Activated CD8-positive, alpha-beta T cell treated with anti-CD3 and anti-CD28 coated beads for 36 hours (primary cell): ENCODE measurements at places on chromosomes 7 and 10. TPM values are rescaled to one million over a fixed set of nuclear protein-coding genes. Genes with fewer than 3 reads are reported as not detected.

- DNase-seq: no peak
These were observed 15.8 kb upstream of the SLF2 start for GRCh38 chr10:100896876-100897461.

DNA sequence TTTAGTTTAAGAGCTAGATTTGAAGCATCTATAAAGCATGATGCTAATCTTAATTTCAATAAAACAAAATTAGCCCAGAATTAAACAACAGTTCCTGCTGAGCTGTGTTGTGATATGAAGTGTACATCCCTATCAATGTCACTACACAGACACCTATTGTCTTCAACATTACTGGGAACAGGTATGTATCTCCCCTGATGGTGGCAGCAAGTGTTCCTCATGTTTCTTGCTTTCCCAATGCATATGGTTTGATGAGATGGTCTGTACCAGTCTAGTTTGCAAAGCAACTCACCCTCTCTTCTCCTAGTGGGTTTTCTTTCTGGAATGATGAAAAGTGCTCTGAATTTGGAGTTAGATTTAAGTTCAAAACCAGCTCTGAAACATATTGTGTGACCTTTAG, 38.1 kb downstream of the TSPAN12 start:
- no peak for DNase-seq

DNA sequence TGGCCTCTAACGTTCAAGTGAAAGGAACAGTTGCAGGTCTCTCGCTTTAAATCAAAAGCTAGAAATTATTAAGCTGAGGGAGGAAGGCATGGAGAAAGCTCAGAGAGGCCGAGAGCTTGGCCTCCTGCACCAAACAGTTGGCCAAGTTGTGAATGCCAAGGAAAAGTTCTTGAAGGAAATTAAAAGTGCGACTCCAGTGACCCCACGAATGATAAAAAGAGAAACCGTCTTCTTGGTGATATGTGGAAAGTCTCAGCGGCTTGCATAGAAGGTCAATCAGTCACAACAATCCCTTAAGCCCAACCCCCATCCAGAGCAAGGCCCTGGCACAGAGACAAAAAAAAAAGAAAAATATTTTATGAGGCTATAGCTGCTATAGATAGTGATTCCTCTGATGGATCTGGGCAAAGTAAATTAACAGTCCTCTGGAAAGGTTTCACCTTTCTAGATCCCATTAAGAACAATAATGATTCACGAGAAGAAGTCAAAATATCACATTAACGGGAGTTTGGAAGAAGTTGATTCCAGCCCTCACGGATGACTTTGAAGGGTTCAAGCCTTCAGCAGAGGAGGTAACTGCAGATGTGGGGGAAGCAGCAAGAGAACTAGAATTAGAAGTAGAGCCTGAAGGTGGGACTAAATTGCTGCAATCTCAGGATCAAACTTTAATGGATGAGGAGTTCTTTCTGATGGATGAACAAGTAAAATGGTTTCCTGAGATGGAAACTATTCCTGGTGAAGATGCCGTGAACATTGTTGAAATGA, 42.5 kb upstream of the INPP5A start:
- no peak for DNase-seq

DNA sequence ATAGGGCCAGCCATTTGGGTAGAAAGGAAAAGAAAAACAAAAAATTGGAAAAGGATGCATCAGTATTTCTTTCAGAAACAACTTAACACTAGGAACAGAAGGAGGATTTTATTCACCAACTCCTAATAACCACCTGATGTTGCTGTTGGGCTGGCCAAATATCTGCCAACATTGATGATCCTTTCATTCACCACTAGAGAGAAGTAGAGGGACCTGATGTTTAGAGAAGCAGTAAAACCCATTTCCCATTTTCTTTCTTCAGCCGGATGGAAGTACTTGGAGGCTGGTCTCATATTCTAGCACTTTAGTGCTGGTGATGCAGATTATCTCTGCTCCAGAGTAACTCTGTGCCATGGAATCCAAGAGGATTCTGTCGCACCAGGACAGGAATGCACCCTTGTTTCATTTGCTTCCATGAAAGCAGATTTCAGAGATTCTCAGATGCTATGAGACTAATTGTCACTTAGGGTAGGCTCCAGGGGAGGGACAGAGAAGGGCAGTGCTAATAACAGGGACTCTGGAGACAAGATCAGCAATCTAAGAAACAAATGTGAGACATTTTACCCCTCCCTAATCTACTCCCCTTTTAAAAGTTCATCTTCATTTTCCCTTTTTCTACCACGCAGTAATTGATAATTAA, 3.1 kb downstream of the KLLN start:
- peak; percentile 46 for DNase-seq

Gene UCN3
- not detected for total RNA-seq

Gene CCL24
- not detected for total RNA-seq

Gene CALHM1
- total RNA-seq: not detected
